Activated CD4-positive, CD25-positive, alpha-beta regulatory T cell (primary cell): ENCODE measurements at places on chromosomes 12 and 14.

GRCh38 chr12:113766879-113767878, 198.9 kb downstream of the RBM19 start:
- no peak for DNase-seq

DNA sequence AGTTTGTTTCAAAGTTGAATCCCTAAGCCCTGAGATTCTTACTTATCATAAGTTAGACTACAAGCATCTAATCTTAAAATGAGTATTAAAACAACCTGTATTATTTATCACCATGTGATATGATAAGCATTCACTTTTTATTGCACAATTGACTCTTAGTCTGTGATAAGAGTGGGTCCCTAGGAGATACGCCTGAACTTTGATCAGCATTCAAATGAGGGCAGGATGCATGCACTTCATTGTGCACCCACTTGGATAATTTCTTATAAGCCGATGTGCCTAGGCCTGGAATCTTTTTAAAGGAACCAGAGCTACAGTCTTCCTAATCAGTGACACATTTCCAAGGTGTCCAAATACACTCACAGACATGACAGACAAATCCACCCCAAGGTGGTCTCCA, 31.4 kb upstream of the SPTLC2 start:
- no peak for DNase-seq

- DNase-seq: no peak
Observed at GRCh38 chr14:72495668-72496067, 398.2 kb downstream of the DPF3 start.

DNA sequence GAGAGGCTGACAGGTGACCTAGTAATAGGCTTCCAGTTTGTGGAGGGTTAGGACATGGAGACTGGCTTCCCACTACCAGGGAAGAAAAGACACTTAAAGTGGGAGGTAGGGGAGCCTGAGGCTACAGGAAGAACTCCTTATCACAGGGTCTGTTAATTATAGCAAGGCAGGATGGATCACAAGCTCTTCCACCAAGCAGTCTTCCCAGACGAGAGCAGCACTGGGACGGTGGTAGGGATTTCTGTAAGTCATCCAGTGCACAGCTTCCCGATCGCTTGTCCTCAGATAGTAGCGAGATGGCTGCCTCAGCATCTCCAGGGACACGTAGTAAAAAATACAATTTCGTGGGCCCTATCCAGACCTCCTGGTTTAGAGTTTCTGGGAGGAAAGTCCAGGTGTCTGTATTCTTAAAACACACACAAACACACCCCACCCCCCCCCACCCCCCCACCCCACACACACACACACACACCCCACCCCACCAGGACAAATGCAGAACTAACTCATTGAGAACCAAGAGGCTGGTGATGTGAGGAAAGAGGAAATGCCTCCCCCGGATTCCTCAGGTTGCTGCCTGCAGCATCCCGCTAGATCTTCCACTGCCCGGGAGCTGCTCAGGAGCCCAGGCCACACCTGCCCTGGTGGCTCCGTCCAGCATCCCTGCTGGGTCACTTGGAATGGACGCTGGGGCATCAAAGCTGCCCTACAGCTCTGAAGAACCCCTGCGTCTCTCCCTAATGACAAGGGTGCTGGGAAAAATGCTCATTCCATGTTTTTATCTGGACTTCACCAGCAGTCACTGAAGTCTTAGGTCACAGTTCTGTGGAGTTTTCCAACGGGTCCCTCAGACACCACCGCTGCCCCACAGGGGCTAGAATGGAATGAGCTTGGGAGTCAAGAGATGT, 307.2 kb downstream of the CACNA1C start:
- no peak for DNase-seq

DNA sequence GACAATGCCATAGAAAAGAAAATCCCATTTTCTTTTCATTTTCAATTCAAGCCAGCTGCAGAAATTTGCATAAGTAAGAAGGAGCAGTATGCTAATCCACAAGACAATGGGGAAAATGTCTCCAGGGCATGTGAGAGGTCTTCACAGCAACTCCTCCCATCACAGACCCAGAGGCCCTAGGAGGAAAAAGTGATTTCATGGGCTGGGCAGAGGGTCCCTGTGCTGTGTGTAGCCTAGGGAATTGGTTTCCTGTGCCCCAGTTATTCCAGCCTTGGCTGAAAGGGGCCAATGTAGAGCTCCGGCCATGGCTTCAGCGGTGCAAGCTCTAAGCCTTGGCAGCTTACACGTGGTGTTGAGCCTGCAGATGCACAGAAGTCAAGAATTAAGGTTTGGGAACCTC, 211.4 kb downstream of the CCDC59 start:
- no peak for DNase-seq
